H7 (cell line): ENCODE measurements at places on chromosomes 7 and 10.

DNA sequence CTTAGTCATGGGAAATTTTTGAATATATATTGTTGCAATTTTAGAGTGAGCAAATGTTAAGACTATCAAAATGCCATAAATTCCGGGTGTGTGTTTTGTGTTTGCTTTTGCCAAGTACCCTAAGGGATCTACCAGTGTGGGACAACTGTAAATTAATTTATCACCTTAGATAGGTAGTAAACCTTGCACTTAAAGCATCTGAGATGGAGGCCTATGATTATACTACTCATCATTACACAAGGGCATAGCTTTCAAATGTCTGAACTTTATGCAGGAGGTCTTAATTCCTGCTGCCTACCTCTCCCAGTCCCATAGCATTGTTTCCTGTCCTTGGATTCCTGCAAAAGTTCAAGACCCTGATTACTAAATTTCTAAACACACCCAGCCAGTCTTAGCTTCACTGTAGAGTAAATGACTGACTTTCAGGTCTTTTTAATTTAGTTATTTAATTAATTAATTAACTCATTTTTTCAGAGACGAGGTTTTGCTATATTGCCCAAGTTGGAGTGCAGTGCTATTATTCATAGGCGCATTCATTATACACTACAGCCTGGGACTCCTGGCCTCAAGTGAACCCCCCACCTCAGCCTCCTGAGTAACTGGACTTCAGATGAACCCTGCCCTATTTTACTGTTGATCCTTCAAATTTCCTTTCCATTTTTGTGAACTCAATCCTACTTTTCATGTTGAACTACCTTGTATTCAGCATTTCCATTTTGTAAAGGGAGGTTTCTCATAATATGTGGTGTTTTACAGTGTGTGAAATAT is 47.0 kb downstream of the THSD7A start:
- no peak for DNase-seq

- DNase-seq: no peak
These were observed 17.0 kb downstream of the IL15RA start for GRCh38 chr10:5960070-5960972.

- DNase-seq: no peak
These were observed 137.7 kb downstream of the CHN2 start for GRCh38 chr7:29332042-29332811.

DNA sequence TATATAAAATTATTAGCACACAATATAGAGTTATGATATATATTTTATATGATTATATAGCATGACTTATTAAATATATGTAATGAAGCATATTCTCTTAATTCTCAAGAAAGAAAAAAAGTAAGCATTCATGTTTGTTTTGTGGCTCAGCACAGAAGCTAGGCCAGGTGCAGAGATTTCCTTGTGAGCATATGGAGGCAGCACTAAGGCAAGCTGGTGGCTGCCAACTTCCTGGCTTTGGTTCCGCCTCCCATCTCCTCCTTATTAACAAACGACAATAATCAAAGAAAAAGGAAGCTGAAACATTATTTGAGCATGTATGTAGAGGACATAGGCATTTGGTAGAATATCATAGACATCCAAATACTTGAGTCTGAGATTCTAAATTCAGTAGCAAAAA is 130.3 kb downstream of the ST7 start:
- DNase-seq: no peak

DNA sequence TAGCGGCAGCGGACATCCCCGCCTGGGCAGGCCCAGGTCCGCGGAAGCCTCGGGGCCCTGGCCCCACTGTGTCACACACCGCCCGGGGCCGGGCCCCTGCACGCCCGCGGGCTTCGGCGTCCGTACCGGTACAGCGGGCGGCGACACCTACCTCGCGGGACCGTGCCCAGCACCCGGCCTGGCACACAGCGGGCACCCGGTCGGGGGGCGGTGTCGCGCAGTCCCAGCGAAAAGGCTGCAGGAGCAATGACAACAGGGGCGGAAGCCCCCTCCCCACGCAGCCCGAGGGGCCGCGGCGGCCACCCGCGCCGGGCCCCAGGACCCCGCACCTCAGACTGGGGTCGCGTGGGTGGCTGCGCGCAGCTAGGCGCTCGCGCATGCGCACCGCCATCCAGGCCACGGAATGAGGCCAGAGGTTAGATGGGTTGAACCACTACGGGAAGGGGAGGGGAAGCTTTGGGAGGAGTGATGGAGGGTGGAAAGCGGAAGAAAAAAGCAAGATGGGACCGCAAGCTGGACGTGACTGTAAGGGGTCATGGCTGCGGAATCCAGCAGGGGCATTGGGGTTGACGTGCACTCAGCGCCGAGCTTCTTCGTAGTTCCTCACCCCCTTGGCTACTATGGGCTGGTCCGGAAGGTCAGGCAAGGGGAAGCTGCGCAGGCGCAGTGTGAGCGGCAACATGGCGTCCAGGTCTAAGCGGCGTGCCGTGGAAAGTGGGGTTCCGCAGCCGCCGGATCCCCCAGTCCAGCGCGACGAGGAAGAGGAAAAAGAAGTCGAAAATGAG is at the start of the genes BCCIP and UROS:
Gene BCCIP (plus strand): TSS at position 669 of the 785 bp plus-strand sequence. CDS start 12 bp downstream, at position 681.
Gene UROS (minus strand): TSS at position 381 of the 785 bp plus-strand sequence. CDS start 6,759 bp downstream, outside the sequence.
- DNase-seq: peak; percentile 96

- peak; percentile 73 for DNase-seq
These were observed 337.6 kb downstream of the CCSER2 start for GRCh38 chr10:84665883-84666463.

- DNase-seq: peak; percentile 79
These were observed 1.8 kb upstream of the INTS1 start for GRCh38 chr7:1505731-1506550.

- DNase-seq: no peak
These were observed 187.0 kb downstream of the PPP1R17 start for GRCh38 chr7:31873816-31874597.

- DNase-seq: peak; percentile 85
These were observed 209.1 kb downstream of the CCSER2 start for GRCh38 chr10:84537447-84537931.

GRCh38 chr7:50751146-50751545 is 31.6 kb downstream of the GRB10 start:
- no peak for DNase-seq

GRCh38 chr10:124070666-124071065 is 22.7 kb downstream of the CHST15 start:
- no peak for DNase-seq

GRCh38 chr10:46240684-46241565 is 45.9 kb upstream of the ANTXRL start:
- DNase-seq: no peak

DNA sequence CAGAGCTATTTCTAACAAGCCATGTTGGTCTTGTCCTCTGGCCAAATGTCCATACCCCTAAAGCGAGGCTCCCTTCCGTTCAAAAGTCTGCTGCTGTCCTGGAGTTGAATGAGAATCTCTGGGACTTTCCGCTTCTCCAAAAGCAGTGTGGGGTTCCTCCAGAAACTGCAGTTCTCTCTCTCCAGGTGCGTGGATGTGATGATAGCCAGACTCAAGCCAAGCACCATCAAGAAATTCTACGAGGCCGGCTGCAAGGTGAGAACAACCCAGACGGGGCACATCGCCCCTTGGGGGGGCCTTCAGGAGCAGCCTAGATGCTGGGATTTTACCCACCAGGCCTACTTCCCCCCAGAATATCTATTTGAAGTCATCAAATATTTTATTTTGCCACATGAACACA is 26.5 kb downstream of the BTBD16 start:
- DNase-seq: no peak

DNA sequence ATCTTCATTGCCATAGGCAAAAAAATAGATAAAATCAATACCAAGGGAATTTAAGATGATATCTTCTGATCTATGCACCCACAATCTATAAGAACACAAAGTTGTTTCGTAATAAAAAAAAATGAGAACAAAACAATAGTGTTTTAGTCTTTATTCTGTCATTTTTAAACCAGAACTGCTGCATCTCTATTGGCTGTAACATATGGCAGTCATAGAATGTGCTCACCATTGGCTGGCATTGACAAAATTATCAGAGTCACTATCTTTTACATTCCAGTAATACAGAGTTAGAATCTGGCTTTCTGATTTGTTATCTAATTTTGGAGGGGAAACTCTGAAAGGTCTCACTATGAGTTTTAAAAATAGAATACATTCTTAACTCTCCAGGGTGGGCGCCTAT is 138.6 kb upstream of the CCDC6 start:
- no peak for DNase-seq

GRCh38 chr7:42189535-42189934 is 47.5 kb downstream of the GLI3 start:
- no peak for DNase-seq

- peak; percentile 69 for DNase-seq
These were observed 222.1 kb downstream of the GLI3 start for GRCh38 chr7:42014625-42015618.

DNA sequence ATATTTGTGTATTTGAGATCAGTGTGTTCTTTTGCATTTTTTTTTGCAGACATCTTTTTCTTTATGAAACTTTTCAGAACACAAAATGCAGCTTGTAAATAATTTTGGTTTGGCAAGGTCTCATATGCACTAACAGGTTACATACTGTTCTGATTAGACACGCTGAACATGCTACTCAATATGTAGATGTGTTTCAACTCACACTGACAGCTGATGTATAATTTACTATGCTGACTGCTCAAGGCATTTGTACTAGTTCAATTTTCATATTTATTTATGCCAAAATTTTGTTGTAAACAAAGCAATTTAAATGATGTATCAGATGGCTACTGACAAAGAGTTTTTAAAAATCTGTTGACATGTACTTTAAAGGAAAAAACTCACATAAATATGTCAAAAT is 123.8 kb downstream of the TFEC start:
- DNase-seq: no peak

GRCh38 chr7:20083781-20084180 is 133.4 kb downstream of the MACC1 start:
- DNase-seq: no peak

GRCh38 chr7:48090095-48090805 is 1.2 kb downstream of the UPP1 start:
- DNase-seq: peak; percentile 52

- DNase-seq: no peak
These were observed 140.7 kb upstream of the AGK start for GRCh38 chr7:141410353-141411000.

GRCh38 chr7:96685353-96685752 is 24.3 kb downstream of the SEM1 start:
- DNase-seq: no peak

DNA sequence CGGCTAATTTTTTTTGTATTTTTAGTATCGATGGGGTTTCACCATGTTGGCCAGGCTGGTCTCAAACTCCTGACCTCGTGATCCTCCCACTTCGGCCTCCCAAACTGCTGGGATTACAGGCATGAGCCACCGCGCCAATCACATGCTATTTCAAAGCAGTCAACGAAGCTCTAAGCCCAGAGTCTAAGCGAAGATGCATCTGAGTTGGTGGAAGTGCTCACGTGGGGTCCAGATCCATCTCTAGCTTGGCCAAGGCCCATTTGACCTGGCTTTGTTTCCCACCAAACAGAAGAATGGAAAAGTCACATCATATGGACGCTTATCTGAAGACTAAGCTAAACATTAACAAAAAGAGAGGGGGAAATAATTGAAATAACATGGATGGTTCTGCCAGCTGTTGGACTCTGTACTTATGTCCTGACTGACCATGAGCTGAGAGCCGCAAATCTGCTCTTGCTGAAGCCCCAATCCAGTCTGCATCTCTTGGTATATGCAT is 3.8 kb upstream of the GTF2I start:
- DNase-seq: no peak

GRCh38 chr10:23343591-23344240 is 881 bp downstream of the C10orf67 start:
- DNase-seq: peak; percentile 90

- DNase-seq: no peak
These were observed 215.8 kb downstream of the PTPRN2 start for GRCh38 chr7:158371856-158372255.

- DNase-seq: no peak
These were observed 682.7 kb upstream of the FZD8 start for GRCh38 chr10:36324831-36325230.

- DNase-seq: no peak
These were observed 21.8 kb downstream of the VIM start for GRCh38 chr10:17249820-17250219.

- DNase-seq: no peak
These were observed 43.5 kb upstream of the SLC35G1 start for GRCh38 chr10:93850031-93851015.

GRCh38 chr7:7707806-7708205 is 10.6 kb downstream of the RPA3 start:
- no peak for DNase-seq

GRCh38 chr10:75181073-75181472 is 29.5 kb upstream of the VDAC2 start:
- no peak for DNase-seq

- DNase-seq: no peak
These were observed 123.3 kb downstream of the USP6NL start for GRCh38 chr10:11488126-11488525.

DNA sequence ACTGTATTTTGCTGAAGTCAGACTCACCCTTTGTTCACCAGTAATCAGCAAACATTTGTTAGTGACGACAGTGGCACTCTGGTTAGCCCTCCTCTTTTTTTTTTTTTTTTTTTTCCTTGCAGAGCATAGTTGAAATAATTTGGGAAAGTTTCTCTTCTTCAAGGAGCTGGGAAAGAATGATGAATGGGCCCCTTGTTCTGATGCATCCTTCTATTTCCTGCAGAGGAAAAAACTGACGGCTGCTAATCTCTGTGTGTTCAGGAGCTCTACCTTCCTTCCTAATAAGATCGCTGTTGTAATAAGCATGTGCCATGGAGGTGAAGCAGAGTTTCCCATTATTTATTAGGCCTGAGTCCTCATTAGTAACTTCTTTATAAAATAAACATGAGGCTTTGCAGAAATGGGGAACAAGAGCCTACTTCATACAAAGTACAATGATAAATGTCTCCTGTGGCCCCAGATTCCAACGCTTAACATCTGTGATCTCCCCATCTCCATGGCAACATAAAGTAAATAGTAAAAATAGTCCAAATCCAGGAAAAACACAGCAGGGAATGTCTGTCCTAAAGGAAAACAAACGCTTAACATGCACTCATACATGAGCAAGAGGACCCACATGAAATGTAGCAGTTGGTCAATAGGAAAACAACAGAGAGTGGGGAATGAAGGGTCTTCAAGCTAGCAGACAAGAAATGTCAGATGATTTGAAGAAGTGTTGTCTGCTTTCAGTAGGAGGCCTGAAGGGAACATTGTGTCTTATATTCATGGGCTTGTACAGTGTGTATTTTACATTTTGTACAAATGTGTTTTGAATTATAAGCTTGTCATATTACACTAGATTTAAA is 59.1 kb upstream of the CALD1 start:
- no peak for DNase-seq

GRCh38 chr10:98433881-98434732 is 12.6 kb downstream of the HPS1 start:
- DNase-seq: peak; percentile 7
